ENCODE measurements at places on chromosomes 7 and 10. TPM values are rescaled to one million over a fixed set of nuclear protein-coding genes. Genes with fewer than 3 reads are reported as not detected.

Gene SPAG6
- 8.4 TPM for total RNA-seq

Gene GLCCI1
- 25.2 TPM for total RNA-seq

Gene NEURL1
- total RNA-seq: 1.2 TPM

Gene COL13A1
- 5.2 TPM for total RNA-seq

Gene HPSE2
- total RNA-seq: 3.0 TPM

Gene BET1
- total RNA-seq: 25.8 TPM

Gene PRPS1L1
- not detected for total RNA-seq

Gene LRWD1
- total RNA-seq: 14.1 TPM

Gene OR6B1
- not detected for total RNA-seq

Gene ASNS
- 34.1 TPM for total RNA-seq

Gene CCSER2
- 46.4 TPM for total RNA-seq

Gene VTI1A
- 41.8 TPM for total RNA-seq

Gene ADCYAP1R1
- not detected for total RNA-seq

Gene GHRHR
- not detected for total RNA-seq

Gene NEUROG3
- total RNA-seq: not detected

Gene SLC26A3
- 0.25 TPM for total RNA-seq

Gene IDI2
- total RNA-seq: not detected

Gene STAG3
- 3.7 TPM for total RNA-seq

Gene CDK1
- 3.3 TPM for total RNA-seq
